CD4-positive, alpha-beta T cell treated with Interferon alpha-2 for 1 hour (primary cell): ENCODE measurements at places on chromosomes 3 and 15.

GRCh38 chr3:38541806-38542205 lies 45.7 kb downstream of the EXOG start:
- no peak for DNase-seq

DNA sequence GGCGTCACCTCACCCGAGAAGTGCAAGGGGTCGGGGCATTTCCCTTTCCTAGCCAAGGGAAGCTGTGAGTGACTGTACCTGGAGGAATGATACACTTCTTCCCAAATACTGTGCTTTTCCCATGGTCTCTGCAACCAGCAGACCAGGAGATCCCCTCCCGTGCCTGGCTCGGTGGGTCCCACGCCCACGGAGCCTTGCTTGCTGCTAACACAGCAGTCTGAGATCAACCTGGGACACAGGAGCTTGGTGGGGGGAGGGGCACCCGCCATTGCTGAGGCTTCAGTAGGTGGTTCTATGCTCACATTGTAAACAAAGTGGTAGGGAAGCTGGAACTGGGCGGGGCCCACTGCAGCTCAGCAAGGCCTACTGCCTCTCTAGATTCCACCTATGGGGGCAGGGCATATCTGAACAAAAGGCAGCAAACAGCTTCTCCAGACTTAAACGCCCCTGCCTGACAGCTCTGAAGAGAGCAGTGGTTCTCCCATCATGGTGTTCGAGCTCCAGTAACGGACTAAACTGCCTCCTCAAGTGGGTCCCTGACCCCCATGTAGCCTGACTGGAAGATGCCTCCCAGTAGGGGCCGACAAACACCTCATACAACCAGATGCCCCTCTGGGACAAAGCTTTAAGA lies 31.4 kb upstream of the ABHD5 start:
- no peak for DNase-seq

- DNase-seq, result no peak
These were observed 59.1 kb upstream of the PYDC2 start for GRCh38 chr3:191401775-191402357.

DNA sequence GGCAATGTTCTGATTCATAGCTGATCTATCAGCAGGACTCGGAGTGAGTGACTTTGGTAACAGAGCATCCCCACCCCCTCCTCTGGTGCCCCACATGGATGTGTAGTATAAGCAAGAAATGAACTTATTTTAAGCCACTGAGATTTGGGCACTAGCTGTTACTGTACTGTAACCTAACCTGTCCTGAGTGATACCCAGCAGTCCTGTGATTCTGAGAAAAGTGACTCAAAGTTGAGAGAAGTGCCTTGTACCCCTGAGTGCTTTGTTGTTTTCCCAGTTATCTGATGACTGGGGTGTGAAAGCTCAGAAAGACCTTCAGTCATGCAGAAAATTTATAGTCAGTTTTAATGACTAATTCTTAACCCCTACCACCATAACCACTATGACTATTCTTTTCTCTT lies 439.9 kb upstream of the RBMS3 start:
- DNase-seq, result no peak
